ENCODE measurements at places on chromosomes 2 and 18. TPM values are rescaled to one million over a fixed set of nuclear protein-coding genes. Genes with fewer than 3 reads are reported as not detected.

The IL18R1 gene
- total RNA-seq = 0.41 TPM

The CCDC141 gene
- total RNA-seq = 1.2 TPM

The SERPINB5 gene
- total RNA-seq = under 0.01 TPM

DNA sequence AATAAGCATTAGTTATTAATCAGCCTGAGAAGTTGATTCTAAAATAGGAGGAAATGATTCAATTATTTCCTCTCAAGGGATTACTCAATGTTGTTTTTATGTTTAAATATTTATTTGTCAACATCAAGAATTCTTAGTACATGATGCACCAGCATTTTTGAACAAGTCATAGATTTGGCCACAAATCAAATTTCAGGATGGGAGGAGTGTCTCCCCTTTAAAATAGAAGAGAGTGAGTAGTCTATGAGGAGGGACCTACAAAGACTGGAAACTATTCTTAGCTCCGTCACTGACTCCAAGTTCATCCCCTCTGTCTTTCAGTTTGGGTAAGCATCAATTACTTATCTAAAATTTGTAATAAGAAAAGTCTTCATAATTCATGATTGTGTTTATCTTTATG lies 18.6 kb upstream of the IL18R1 start:
- no peak for DNase-seq

- DNase-seq = no peak
Measured at GRCh38 chr2:71748227-71748626, 294.9 kb downstream of the DYSF start.

- DNase-seq = no peak
Measured at GRCh38 chr18:66674286-66674685, 70.4 kb upstream of the CDH19 start.

- DNase-seq = no peak
Measured at GRCh38 chr2:225196579-225196978, 154.3 kb upstream of the DOCK10 start.

DNA sequence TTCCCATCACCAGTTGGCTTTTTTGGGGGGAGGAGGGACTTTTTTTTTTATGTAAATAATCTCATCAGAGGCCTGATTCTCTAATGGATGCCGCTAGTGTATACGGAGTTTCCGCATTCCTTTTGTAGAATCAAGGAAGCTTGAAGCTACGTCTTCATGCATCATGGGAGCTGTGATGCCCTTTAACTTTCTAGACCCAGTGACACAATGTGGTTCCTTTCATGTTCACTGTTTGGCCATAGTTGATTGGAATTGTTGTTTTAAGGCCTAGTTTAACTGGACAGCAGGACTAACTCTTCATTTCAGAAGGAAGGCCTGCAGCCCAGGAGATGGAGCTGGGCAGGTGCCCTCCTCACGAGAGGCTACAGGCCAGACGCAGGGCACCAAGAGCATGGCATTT lies 287.9 kb downstream of the AGAP1 start:
- DNase-seq = no peak

The SLC30A3 gene
- total RNA-seq = 0.82 TPM
